ENCODE measurements at places on chromosomes 1 and 21. TPM values are rescaled to one million over a fixed set of nuclear protein-coding genes. Genes with fewer than 3 reads are reported as not detected.

The KIF26B gene
- total RNA-seq: 3.1 TPM

The C1orf210 gene
- 4.5 TPM for total RNA-seq

The CDCA8 gene
- 1.4 TPM for total RNA-seq

The DAB1 gene
- not detected for total RNA-seq

The CADM3 gene
- not detected for total RNA-seq

The ADAMTSL4 gene
- 3.0 TPM for total RNA-seq

The RAB7B gene
- total RNA-seq: 7.2 TPM

The S100A2 gene
- total RNA-seq: 1,509 TPM

Data from tracheal epithelial cell (primary cell).